ENCODE measurements at places on chromosomes 3 and 15.

DNA sequence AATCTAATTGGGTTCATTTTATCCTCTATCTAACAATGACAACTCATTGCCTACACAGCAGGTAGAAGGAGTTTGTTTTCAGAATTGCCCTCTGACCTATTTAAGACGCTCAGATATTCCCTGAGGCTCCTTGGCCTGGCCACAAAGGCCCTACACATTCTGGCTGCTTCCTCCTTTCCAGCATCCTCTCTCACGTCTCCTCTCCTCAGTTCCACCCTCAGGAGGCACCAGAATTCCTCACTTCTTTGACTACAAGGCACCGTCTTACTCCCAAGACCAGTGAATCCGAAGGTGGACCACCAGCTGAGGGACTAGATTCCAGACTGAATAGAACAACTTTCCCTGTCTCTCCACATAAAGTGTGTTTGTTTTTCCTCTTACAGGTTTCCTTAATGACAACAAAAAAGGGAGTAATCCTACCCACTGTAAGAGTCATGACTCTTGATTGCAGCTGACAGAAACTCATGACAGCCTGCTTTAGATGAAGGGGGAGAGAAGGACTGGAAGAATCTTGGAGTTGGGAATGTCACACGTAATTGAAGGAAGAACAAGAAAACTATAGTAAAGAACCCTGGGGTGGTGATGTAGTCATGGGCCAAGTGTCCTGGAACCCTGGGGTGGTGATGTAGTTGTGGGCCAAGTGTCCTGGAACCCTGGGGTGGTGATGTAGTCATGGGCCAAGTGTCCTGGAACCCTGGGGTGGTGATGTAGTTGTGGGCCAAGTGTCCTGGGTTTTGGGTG is 22.0 kb upstream of the MUC20 start:
- DNase-seq = no peak

DNA sequence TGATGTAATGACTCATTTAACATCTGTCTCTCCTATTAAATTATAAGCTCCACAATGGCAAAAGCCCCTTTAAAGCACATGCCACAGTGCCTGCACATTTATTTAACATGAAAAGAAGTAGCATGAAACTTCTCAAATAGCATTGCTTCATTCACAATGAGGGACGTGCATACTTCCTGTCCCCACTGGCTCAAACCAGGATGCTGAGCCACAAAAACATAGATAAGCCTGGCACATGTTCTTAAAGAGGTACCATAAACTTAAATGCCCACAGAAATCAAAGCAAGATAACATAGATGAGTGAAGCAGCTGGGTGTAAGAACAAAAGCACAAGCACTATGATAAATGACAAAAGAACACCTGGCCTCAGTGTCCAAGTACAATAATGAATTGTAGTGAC is 3.8 kb downstream of the TP53BP1 start:
- no peak for DNase-seq

DNA sequence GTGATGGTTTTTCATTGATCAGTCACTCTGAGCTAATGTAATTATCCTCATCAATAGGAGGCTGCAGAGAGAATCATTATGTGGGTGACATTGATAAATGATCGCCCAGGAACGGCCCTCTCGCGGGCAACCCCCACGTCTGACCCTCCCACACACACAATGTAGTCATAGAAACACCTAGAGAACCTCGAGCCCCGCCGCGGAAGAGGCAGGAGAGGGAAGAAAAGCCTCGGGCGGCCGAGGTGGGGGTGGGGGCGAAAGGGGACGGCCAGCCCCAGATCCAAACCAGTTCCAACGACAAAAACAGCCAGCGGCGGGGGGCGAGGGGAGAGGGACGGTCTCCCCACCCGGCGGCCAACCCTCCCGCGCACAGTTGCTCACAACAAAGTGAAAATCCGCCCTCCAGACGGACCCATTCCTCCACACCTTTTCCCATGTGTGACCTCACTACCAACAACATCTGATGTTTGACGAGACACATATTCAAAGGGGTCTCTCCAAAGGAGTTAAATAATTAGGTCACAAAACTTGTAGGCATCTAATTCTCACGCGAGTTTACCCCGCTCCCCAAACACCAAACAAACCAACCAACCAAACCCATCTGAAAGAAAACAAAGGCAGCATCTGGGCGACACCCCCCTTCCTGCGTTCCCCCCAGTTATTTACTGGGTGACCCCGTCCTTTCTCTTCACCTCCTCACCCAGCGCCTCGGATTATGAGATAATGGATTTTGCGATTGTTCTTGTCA is 213.0 kb downstream of the MEIS2 start:
- DNase-seq = no peak

DNA sequence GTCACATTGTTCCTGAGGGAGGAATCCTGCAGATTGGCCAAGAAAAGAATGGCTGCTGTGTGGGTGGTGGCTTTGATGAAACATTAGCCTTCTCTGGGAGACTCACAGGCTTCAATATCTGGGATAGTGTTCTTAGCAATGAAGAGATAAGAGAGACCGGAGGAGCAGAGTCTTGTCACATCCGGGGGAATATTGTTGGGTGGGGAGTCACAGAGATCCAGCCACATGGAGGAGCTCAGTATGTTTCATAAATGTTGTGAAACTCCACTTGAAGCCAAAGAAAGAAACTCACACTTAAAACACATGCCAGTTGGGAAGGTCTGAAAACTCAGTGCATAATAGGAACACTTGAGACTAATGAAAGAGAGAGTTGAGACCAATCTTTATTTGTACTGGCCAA is 6.1 kb downstream of the PTX3 start:
- no peak for DNase-seq

- DNase-seq = no peak
Observed at GRCh38 chr15:33766389-33766788, 201.9 kb upstream of the CHRM5 start.
